ENCODE measurements at places on chromosomes 4 and X.
A peak's percentile ranks its signal among the peaks of the same experiment; 100 is the strongest.

GRCh38 chrX:17967888-17968287, 106.8 kb upstream of the RAI2 start:
- DNase-seq = no peak

GRCh38 chr4:71533121-71533520, 194.3 kb downstream of the SLC4A4 start:
- DNase-seq = no peak

DNA sequence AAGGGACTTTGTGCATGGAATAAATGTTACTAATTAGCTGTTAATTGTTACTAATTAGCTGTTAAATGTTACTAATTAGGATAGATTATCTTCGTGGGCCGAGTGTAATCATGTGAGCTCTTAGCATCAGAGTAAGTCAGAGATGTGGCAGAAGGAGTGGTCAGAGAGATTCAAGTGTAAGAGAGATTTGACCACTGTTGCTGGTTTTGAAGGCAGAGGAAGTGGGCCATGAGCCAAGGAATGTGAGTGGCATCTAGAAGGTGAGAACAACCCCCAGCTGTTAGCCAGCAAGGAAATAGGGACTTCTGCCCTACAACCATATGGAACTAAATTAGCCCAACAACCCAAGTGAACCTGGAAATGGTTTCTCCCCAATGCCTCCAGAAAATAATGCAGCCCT, 28.2 kb downstream of the ODAPH start:
- no peak for DNase-seq

GRCh38 chrX:25295466-25295865, 279.7 kb upstream of the ARX start:
- DNase-seq = no peak

- DNase-seq = no peak
Measured at GRCh38 chr4:7703688-7704087, 236.0 kb downstream of the AFAP1 start.

GRCh38 chr4:2064276-2064991, 5.3 kb downstream of the NAT8L start:
- DNase-seq = no peak

- DNase-seq = no peak
Measured at GRCh38 chrX:110425222-110426154, 66.8 kb downstream of the RTL9 start.

DNA sequence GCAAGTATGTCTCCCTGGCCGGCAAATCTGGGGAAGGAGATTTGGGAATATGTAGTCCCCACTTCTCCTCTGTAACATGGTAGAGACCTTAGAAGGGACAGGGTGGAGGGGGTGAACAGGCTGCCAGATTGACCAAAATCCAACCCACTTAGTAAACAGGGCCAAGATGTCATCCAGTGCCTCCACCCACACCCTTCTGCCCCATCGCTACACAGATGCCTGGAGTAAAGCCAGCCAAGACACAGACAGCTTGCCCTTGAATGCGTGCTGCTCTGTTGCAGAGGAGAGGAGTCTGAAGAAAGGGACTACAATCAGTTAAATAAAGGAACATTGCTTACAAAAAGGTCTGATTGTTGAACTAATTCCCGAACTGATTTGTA, 160.1 kb upstream of the LDB2 start:
- no peak for DNase-seq

GRCh38 chr4:104413487-104413886, 81.2 kb downstream of the CXXC4 start:
- no peak for DNase-seq

- peak; percentile 40 for DNase-seq
Measured at GRCh38 chr4:105594099-105595010, 41.9 kb downstream of the ARHGEF38 start.

DNA sequence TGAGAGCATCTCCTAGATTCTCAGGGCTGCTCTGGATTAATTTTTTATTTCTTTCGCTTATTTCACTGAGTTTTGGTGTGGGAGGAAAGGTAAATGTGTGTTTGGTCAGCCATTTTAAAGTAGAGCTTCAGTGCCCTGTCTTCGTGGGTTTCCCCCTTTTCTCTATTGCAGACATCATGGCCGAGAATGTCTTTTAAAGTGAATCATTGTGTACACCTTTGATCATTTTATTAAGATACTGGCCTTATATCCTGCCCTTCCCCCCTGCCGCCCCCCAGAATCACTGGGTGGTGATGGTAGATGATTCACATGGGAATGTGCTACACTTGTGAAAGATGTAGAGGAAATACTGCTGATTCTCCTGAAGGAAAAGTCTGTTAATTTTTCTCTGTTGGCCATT, 23.8 kb downstream of the CDKL5 start:
- DNase-seq = no peak

- peak; percentile 47 for DNase-seq
Measured at GRCh38 chr4:39464886-39465501, 6.1 kb downstream of the LIAS start.

GRCh38 chr4:169100670-169101101, 90.6 kb upstream of the CBR4 start:
- no peak for DNase-seq

DNA sequence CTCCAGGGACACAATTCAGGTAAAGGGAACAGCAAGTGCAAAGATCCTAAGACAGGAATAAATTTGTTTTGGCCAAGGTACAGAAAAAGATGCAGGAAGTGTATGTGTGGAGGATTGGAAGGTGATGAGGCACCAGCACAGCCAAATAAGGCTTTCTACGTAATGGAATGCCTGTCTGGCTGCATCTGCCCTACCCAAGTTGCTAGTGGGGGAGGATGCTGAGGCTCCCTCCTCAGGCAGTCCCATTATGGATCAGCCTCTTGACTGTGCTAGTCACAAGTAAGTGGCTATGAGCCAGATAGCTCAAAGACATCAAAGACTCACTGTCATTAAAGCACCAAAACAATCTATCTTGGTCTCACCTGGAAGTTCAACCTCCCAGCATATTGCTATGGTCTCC, 300.9 kb upstream of the FAT4 start:
- DNase-seq = no peak

- DNase-seq = no peak
Measured at GRCh38 chr4:27702730-27703431, 842.2 kb downstream of the STIM2 start.

DNA sequence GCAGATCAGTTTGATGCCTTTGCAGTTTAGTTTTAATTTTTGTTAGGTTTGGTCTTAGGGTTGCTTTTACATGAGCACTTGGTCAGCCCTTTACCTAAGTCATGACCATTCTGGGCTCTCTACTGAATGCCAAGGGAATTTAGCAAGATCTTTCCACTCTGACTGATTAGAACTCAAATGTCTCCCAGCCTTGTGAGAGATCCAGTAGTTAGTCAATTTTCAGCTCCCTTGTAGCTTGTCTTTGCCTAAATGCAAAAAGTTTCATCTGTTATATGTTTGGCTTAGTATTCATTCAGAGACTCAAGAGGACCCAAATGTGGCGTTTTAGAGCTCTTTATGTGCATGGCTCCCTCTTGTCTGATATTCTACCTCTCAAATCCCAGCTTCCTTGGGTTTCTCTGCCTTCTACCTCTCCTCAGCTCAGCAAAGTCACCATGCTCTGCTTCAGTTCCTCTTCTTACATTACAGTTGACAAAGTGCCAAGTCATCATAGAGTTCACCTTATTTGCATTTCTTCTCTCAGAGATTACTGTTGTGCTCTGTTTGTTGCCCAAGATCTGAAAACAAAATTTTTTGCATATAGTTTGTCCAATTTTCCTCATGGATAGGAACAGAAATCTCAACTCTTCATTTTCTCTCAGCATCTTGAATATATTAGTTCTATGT, 17.5 kb upstream of the JAKMIP1 start:
- no peak for DNase-seq

- peak; percentile 45 for DNase-seq
Measured at GRCh38 chr4:25180524-25181131, 20.4 kb upstream of the SEPSECS start.

GRCh38 chr4:118307643-118308042, 45.2 kb downstream of the PRSS12 start:
- no peak for DNase-seq

GRCh38 chrX:54920610-54921426, at the start of gene TRO:
Gene TRO (plus strand): TSS chrX:54920824. CDS start chrX:54922247, 1,423 bp downstream.
- DNase-seq = no peak

DNA sequence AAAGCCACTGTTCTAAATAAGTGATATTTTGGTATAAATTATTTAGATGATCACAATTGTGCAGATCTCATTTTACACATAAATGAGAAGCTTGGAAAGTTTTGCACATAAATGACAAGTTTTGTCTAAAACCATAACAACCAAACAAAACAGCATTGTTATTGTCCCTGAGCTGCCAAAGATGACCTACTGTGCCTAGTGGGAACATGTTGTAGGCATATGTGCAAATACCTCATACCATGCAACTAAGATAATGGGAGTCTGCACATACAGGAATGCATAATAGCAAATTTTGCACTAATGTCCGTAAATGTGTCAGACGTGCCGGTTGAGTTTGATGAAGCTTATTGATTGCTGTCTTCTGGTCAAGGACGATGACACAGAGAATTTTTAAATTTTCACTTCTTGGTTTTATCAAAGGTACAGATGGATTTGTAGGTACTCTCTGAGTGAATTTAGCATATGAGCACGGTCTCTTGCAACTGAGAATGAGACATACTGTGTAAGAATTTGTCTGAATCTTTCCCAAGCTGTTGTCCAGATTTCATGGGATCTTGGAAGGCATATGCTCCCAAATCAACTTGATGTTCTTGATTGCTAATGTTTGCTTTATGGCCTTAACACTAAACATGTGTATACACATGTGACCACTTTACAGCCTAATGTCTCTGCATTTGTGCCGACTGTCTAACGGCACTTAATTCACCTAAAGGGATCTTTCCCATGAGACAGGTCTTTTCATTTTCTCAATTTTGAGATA, 1133.5 kb downstream of the FAT4 start:
- no peak for DNase-seq

DNA sequence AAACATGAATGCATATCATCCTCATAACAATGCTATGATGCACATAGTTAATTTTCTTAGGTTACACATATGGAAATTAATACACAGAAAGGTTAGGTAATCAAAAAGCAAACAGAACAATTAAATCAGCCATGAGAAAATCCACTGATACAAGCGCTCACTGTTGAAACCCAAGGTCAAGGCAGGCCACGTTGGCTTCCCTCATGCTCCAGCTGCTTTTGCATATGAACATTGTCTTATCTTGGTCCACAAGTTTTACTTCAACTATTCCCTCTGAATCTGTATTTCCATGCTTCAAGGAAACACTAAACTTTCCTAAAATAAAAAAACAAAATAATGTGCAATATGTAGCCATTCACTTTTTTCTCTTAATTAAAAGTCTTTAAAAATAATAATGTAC, 34.5 kb upstream of the PLA2G12A start:
- DNase-seq = no peak

GRCh38 chrX:13126775-13127174, 82.4 kb upstream of the FAM9C start:
- DNase-seq = no peak

GRCh38 chrX:98068024-98068580, 1184.4 kb downstream of the RPA4 start:
- no peak for DNase-seq

GRCh38 chr4:4693258-4693657, 151.4 kb upstream of the STX18 start:
- peak; percentile 58 for DNase-seq

- no peak for DNase-seq
Measured at GRCh38 chr4:70815370-70815769, 24.3 kb downstream of the GRSF1 start.

GRCh38 chr4:54498661-54499111, 159.1 kb upstream of the KIT start:
- no peak for DNase-seq

DNA sequence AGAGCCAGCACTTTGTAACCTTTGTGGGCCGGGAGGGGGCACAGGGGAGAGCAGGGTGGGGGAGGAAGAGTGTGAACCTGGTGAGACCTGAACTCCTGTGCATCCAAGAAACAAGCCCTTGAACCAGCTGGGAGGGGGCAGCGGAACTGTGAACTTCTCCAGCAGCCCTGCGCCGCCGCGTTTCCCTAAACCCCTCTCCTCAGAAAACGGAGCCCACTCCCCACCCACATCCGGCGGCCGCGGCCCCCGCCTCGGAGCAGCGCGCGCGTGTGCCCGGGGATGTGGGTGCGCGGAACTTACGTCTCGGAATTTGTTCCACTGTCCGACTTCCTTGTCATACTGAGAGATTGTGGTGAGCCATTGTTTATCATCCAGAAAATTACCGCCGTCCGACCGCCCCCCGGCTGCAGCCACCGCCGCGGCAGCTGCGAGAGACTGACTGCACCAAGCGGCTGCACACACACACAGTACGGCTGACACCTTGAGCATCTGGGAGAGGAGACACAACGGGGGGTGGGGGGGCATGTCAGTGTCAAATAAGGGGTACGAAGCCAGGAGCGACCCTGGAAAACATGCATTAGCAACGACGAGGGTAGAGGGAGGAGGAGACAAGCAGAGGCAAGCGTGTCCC, 494 bp downstream of the SPOCK3 start:
- DNase-seq = no peak

DNA sequence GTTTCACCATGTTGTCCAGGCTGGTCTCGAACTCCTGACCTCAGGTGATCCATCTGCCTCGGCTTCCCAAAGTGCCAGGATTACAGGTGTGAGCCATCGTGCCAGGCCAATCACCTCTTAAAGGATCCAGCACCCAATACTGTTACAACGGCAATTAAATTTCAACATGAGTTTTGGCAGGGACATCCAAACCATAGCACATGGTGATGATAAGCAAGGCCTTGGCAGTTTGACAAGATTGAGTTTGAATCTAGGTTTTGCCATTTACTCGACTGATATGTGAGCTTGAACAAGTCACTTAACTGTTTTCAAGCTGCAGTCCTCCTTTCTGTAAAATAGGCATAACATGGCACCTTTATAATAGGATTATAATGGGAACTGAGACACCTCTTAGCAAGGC, 84.1 kb downstream of the GPR82 start:
- DNase-seq = no peak

- no peak for DNase-seq
Measured at GRCh38 chr4:163582703-163583102, 88.2 kb downstream of the TMA16 start.

DNA sequence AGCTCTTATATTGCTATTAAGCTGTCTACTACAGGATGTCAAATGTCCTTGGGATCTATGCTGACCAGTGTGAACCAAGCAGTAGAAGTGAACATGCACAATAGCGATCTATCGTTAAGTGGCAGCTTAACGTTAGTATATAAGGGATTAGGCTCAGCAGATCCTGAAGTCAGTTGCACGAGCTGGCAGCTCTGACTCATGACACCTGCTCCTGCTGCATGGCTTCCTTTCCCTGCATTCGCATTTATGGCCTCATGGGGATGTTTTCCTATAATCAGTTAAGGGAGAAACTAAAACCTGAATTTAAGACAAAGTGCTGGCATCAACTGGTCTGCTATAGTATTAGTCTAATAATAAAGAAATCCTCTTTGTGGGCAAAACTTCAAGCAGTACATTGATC, 12.7 kb upstream of the MCUB start:
- no peak for DNase-seq

GRCh38 chr4:106080376-106080775, 185.1 kb downstream of the NPNT start:
- no peak for DNase-seq

DNA sequence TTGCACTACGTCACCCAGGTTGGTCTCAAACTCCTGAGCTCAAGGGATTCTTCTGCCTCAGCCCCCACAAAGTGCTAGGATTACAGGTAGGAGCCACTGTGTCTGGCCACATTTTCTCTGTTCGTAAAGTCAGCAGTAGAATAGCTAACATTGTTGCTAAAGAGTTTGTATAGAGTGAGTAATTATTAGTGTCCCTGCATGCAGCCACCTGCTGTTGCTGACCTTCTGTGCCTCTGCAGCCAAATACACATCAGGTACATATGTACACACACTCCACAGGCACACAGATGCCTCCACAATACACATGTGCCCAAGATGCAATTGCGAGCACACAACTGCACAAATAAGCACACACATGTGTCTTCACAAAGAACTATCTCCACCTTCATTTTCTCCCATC, 10.9 kb downstream of the DRD5 start:
- DNase-seq = no peak
